Thyroid gland (tissue), 4 donors: ENCODE measurements at places on chromosomes 2 and 18.
A peak's percentile ranks its signal among the peaks of the same experiment; 100 is the strongest.

- DNase-seq = no peak
Observed at GRCh38 chr2:70030724-70031420, 56.4 kb upstream of the PCBP1 start.

DNA sequence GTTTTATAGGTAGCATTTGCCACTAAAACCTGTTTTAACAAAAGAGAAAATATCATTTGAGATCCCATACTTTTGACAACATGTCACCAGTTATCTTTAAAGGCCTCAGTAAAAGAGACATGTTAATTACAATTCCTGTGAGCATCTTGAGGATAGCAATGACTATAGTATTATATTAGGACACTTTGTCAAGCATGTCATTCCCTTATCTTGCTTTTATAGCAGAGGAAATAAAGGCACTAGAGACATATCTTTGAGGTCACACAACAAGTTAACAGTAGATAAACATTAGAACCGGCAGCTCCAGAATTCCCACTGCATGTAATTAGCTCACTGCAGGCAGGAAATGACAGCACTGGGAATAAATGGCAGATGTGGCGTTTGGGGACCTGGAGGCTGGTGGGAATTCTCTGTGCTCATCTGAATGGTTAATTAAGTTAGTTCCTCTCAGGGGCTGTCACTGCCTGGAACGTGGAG is 25.9 kb downstream of the LYPD6B start:
- no peak for DNase-seq

DNA sequence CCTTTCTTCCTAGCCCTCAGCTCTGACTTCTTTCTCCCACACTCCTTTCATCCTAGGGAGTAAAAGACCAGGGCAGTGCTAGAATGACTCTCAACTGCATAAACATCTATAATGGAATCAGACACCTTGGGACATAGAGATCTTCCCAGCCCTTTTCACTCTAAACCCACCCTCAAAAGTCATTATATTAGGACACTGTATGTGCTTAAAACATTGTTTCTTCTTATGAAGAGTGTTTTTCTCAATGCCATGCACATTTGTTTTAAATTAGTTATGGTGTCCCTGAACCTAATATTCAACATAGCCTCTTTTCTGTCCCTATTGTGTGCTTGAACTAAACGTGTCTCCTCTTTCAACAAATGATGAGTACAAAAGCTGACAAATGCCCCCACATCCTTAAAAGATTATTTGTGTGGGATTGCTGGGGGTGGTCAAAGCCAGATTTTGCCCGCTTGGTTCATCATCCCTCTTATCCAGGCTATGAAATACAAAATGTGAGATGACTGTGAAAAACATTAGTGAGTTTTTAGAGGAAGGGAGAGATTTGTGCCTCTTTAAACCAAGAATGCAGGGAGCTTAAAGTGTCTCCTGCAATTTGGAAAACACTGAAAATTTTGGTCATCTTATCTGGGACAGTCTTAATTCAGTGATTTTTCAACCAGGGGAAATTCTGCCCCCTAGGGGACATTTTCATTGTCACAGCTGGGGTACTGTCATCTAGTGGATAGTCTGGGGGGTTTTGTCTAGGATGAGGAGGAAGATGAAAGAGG is 29.0 kb downstream of the SERPINB5 start:
- DNase-seq = no peak

DNA sequence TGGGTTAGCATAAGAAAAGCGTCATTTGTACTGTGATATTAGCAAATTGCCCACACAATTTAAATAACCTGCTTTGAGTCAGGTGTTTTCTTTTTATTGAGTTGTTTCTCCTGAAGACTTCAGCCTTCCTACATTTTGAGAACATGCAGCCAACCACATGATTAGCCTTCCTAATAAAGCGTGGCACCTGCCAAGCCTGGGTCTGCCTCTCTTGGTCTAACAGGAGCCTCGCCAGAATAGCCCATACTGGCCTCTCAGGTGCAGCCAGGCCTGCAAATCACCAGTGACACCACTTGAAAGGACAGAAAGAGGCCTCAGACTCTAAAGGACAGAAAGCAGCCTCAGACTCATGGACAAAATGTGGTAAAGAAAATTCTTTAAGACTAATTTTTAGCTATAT is 653.8 kb downstream of the BCL11A start:
- peak; percentile 68 for DNase-seq

DNA sequence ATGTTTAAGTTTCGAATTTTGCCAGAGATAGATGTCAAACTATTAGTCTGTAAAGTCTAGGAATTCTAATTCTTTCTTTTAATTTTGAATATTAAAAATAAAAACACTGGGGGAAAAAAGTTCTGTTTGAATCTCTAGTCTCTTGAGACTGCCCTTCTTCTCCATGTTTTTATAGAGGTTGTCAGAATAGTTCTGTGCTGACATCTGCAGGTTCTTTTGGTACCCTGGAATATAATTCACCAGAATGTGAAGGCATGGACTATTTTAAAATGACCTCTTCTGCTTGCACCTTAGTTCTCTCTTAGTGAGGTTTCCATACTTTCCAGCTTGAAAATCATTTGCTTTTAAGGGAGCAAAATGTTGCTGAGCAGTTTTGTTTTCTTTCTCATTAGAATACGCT is 121.0 kb upstream of the MSTN start:
- DNase-seq = no peak

DNA sequence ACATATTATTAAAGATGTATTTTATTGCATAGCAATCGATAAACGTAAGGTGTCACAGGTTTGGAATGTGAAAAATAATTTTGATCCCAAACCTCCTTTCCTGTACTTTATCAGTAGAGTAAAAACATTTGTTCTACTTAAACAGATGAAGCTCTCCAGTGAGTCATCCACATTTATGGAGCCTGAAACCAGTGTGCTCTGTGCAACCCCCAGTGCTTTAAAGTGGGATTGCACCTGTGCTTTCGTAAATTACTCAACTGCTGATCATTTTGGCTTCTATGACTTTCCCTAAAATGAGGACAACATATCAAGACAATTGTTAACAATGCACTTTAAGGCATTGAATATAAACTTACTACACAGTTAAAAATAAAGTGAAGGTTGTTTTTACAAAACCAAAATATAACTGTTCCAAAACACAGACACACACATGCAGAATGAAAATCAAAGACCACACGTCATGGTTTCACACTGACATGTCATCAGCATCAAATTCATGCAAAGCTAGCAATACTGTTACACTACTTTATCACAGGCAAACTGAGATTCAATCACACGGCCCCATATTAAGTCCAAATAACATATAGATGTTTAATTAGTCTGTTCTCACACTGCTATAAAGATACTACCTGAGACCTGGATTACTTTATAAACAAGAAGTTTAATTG is 9.7 kb downstream of the TMEM18 start:
- no peak for DNase-seq

DNA sequence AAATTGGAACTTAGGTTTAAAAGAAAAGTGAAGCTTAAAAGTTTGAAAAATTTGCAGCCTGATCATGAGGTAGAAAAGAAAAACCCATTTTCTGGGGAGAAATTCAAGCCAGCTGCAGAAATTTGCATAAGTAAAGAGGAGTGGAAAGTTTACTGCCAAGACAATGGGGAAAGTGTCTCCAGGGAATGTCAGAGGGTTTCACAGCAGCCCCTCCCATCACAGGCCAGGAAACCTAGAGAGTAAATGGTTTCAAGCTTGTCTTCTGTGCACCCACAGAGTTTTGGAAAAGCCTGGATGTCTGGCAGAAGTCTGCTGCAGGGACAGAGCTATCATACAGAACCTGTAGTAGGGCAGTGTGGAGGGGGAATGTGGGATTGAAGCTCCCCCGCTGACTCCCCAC is 254.0 kb upstream of the FSIP2 start:
- no peak for DNase-seq

GRCh38 chr18:11649839-11650238 is 39.2 kb upstream of the GNAL start:
- DNase-seq = no peak

DNA sequence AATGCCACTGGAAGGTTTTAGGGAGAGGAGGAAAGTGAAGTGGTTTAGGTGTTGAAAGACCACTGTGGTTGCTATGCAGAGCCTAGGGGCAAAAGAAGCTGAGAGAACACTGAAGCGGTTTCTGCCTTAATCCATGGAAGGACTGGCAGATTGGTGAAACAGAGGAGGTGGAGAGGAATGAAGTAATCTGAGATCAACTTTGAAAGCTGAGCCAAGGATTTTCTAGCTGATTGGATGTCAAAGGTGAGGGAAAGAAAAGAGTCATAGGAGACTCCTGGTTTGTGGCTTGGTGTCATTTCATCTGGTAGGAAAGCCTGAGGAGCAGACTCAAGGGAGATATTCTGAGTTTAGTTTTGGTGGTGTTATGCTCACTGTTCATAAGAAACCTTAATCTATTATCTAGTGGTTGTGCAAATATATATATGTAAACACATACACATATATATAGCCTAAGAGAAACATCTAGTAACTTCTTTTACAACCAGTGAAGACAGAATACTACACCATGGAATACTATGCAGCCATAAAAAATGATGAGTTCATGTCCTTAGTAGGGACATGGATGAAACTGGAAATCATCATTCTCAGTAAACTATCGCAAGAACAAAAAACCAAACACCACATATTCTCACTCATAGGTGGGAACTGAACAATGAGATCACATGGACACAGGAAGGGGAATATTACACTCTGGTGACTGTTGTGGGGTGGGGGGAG is 134.1 kb upstream of the CREB1 start:
- no peak for DNase-seq
